Effector memory CD8-positive, alpha-beta T cell (primary cell): ENCODE measurements at places on chromosomes 1 and 21.
A peak's percentile ranks its signal among the peaks of the same experiment; 100 is the strongest.

DNA sequence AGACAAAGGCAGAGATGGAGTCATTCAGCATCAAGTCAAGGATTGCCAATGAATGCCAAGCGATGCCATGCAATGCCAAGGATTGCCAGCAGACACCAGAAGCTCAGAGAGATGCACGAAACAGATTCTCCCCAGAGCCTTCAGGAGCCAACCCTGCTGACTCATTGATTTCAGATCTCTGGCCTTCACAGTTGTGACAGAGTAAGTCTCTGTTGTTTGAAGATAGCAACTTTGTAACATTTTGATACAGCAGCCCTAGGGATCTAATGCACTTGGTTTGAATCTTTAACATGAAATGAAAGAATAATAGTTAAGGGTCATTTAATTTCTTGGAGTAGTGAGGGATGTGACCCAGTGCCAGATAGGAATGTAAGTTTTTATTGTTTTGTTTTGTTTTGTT, 287.4 kb upstream of the RUNX1 start:
- no peaks in the 10 kb centered on the region for H3K36me3 ChIP-seq
- no peaks in the 10 kb centered on the region for H3K4me1 ChIP-seq
- no peak for DNase-seq
- H3K4me3 ChIP-seq, result no peak overlapping the region

- no peaks in the 10 kb centered on the region for H3K36me3 ChIP-seq
- H3K4me3 ChIP-seq, result no peak overlapping the region
- no peaks in the 10 kb centered on the region for H3K4me1 ChIP-seq
- H3K27me3 ChIP-seq, result peaks cover 26% of the 10 kb centered on the region
- no peak for DNase-seq
Measured at GRCh38 chr1:41419584-41420295, 58.5 kb downstream of the FOXO6 start.

GRCh38 chr1:2468041-2468472, 8.0 kb upstream of the PLCH2 start:
- H3K4me3 ChIP-seq, result peak overlapping the region; percentile 3
- peaks cover 2% of the 10 kb centered on the region for H3K36me3 ChIP-seq
- peaks cover 10% of the 10 kb centered on the region for H3K27me3 ChIP-seq
- DNase-seq, result peak; percentile 46
- H3K27ac ChIP-seq, result no peak overlapping the region

GRCh38 chr1:154272999-154273563, 652 bp downstream of the HAX1 start:
- peak overlapping the region; percentile 98 for H3K27ac ChIP-seq
- DNase-seq, result no peak
- peaks cover 25% of the 10 kb centered on the region for H3K4me1 ChIP-seq

- peaks cover 4% of the 10 kb centered on the region for H3K36me3 ChIP-seq
- H3K27me3 ChIP-seq, result no peaks in the 10 kb centered on the region
- H3K4me3 ChIP-seq, result no peak overlapping the region
- DNase-seq, result no peak
- no peak overlapping the region for H3K27ac ChIP-seq
- H3K4me1 ChIP-seq, result no peaks in the 10 kb centered on the region
Measured at GRCh38 chr21:38227401-38227800, 29.4 kb upstream of the KCNJ15 start.

- H3K4me3 ChIP-seq, result no peak overlapping the region
- DNase-seq, result no peak
- peak overlapping the region; percentile 4 for H3K27ac ChIP-seq
- no peaks in the 10 kb centered on the region for H3K4me1 ChIP-seq
- peaks cover 5% of the 10 kb centered on the region for H3K27me3 ChIP-seq
Measured at GRCh38 chr1:244276646-244277045, 175.1 kb downstream of the ADSS2 start.

- peak overlapping the region; percentile 16 for H3K4me3 ChIP-seq
- no peaks in the 10 kb centered on the region for H3K27me3 ChIP-seq
- DNase-seq, result no peak
- peaks cover 13% of the 10 kb centered on the region for H3K36me3 ChIP-seq
- peaks cover 45% of the 10 kb centered on the region for H3K4me1 ChIP-seq
- H3K27ac ChIP-seq, result peak overlapping the region; percentile 12
Measured at GRCh38 chr21:34091607-34092006, 18.2 kb downstream of the MRPS6 start.

DNA sequence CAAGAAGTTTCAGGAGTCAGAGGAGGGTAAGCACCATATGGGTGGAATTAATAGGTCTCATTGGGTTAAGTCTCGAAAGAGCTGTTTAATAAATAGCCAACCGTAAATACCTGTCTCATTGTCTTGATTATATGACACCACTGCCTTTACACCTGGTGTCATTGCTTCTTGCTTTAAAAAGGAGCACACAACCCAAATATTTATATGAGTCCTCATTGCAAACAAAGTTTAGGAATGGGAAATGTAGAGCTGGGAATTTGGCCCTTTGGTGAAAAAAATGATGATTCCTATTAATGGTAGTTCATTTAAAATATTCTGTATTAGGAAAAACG, 2.1 kb downstream of the BACH1 start:
- H3K4me1 ChIP-seq, result peaks cover 42% of the 10 kb centered on the region
- H3K36me3 ChIP-seq, result peaks cover 15% of the 10 kb centered on the region
- peak overlapping the region; percentile 82 for H3K27ac ChIP-seq
- peak overlapping the region; percentile 87 for H3K4me3 ChIP-seq

DNA sequence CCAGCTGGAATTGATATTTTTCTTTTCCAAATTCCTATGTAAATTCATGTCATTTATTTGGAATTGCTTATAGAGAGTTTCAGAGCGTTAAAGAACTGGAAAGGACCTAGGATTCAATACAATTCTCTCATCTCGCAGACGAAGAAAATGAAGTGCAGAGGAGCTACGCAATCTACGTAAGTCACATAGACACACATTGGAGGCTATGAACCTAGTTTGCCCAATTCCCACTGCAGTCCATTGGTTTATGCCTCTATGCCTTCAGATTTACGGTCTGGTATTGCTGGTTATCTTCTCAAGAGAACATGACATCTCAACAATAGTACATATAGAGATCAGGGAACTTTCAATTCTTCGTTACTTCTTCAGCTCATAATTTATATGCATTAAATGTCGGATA, 971 bp upstream of the RNF2 start:
- H3K4me1 ChIP-seq, result peaks cover 31% of the 10 kb centered on the region
- H3K4me3 ChIP-seq, result peak overlapping the region; percentile 94
- no peak for DNase-seq
- H3K27ac ChIP-seq, result peak overlapping the region; percentile 94

GRCh38 chr1:212594640-212595039, 13.9 kb upstream of the ATF3 start:
- peaks cover 25% of the 10 kb centered on the region for H3K27me3 ChIP-seq
- H3K36me3 ChIP-seq, result no peaks in the 10 kb centered on the region
- peaks cover 7% of the 10 kb centered on the region for H3K4me1 ChIP-seq
- no peak for DNase-seq
- no peak overlapping the region for H3K4me3 ChIP-seq
- H3K27ac ChIP-seq, result no peak overlapping the region

GRCh38 chr1:230509281-230509977, 83.3 kb upstream of the PGBD5 start:
- peaks cover 43% of the 10 kb centered on the region for H3K27me3 ChIP-seq
- peaks cover 4% of the 10 kb centered on the region for H3K4me1 ChIP-seq
- no peak overlapping the region for H3K4me3 ChIP-seq
- no peak for DNase-seq
- no peak overlapping the region for H3K27ac ChIP-seq
- H3K36me3 ChIP-seq, result no peaks in the 10 kb centered on the region

DNA sequence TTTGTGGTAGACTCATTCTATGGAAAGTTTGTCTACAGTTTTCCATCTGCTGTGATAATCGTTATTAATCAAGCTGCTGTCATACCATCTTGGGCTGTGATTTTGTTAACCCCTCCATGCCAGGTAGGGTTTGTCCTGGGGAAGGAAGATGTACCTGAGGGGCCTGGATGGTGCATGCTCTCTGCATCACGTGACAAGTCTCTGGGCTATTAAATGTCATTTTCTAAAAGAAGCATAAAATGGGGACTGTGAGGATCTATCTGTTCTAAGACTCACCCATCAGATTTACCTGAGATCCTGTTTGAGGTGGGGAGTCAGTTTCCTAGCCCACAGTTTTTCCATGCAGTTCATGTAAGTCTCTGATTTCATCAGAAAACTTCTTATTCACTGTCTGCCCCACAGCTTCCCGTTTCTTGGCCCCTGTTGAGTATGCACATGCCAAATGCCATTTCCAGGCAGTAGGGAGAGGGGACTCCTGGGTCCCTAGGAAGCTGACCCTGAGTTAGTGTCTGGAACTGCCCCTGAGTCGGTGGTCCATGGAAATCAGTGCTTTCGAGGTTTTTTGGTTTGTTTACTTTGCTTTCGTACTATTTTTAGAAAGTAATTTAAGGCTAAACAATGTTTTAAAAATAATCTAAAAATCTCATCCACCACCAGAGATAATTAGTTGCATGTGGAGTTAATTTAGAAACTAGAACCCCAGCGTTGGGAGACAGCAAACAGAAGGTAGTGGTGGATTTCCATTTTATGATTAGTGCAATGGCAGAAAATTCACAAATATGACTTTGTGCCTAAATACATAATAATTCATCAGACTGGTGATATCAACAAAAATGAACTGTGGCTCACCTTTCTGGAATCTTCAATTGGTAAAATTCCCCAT, 46.7 kb downstream of the ZBTB18 start:
- H3K27ac ChIP-seq, result no peak overlapping the region
- H3K4me3 ChIP-seq, result no peak overlapping the region
- DNase-seq, result no peak
- H3K4me1 ChIP-seq, result peaks cover 6% of the 10 kb centered on the region
- peaks cover 62% of the 10 kb centered on the region for H3K27me3 ChIP-seq

GRCh38 chr1:43602990-43603389, 47.0 kb upstream of the KDM4A start:
- H3K27ac ChIP-seq, result no peak overlapping the region
- no peaks in the 10 kb centered on the region for H3K36me3 ChIP-seq
- H3K4me1 ChIP-seq, result no peaks in the 10 kb centered on the region
- H3K4me3 ChIP-seq, result no peak overlapping the region

- no peaks in the 10 kb centered on the region for H3K27me3 ChIP-seq
- no peaks in the 10 kb centered on the region for H3K4me1 ChIP-seq
- H3K36me3 ChIP-seq, result peaks cover 5% of the 10 kb centered on the region
- no peak for DNase-seq
- H3K4me3 ChIP-seq, result no peak overlapping the region
Measured at GRCh38 chr1:233040494-233040893, 90.1 kb downstream of the NTPCR start.

- no peak overlapping the region for H3K27ac ChIP-seq
- H3K36me3 ChIP-seq, result no peaks in the 10 kb centered on the region
- H3K4me1 ChIP-seq, result peaks cover 2% of the 10 kb centered on the region
- peaks cover 48% of the 10 kb centered on the region for H3K27me3 ChIP-seq
- DNase-seq, result no peak
- no peak overlapping the region for H3K4me3 ChIP-seq
Measured at GRCh38 chr1:24065304-24065703, 46.6 kb downstream of the MYOM3 start.

- no peak overlapping the region for H3K27ac ChIP-seq
- no peak overlapping the region for H3K4me3 ChIP-seq
- no peak for DNase-seq
- H3K4me1 ChIP-seq, result peaks cover 2% of the 10 kb centered on the region
- H3K27me3 ChIP-seq, result no peaks in the 10 kb centered on the region
- no peaks in the 10 kb centered on the region for H3K36me3 ChIP-seq
Measured at GRCh38 chr1:110248746-110249145, 38.6 kb downstream of the KCNC4 start.

DNA sequence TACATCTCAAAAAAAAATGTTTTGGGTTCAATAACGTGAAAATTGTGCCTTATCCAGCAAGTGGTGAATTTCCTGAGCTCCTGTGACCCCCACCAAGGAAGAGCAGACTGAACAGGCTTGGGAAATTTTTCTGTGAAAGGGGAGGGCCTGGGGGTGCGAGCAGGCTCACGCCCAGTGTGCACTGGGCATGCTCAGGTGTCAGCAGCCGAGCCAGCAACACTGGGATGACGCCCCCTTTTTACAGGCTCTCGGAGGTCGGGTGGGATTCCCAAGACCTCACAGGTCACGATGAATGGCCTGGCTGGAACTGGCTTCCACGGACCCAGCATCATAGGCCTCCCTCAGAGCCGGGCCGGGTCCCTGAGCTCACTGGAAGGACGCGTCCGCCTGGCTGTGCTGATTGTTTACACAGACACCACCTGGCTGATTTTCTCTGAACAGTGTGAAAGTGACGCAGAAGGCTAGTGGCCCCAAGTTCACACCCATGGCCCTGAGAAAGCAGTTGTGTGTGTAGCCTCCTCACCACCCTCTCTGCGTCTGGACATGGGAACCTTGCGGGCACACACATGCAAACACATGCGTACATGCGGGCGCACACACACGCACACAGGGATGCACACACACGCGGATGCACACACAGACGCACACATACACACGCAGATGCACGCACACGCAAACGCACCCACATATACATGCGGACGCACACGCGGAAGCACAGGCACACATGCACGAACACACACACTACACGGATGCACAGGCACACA, 9.2 kb downstream of the CSTB start:
- peaks cover 5% of the 10 kb centered on the region for H3K36me3 ChIP-seq
- no peak overlapping the region for H3K4me3 ChIP-seq
- no peak overlapping the region for H3K27ac ChIP-seq
- DNase-seq, result no peak
- H3K4me1 ChIP-seq, result no peaks in the 10 kb centered on the region

DNA sequence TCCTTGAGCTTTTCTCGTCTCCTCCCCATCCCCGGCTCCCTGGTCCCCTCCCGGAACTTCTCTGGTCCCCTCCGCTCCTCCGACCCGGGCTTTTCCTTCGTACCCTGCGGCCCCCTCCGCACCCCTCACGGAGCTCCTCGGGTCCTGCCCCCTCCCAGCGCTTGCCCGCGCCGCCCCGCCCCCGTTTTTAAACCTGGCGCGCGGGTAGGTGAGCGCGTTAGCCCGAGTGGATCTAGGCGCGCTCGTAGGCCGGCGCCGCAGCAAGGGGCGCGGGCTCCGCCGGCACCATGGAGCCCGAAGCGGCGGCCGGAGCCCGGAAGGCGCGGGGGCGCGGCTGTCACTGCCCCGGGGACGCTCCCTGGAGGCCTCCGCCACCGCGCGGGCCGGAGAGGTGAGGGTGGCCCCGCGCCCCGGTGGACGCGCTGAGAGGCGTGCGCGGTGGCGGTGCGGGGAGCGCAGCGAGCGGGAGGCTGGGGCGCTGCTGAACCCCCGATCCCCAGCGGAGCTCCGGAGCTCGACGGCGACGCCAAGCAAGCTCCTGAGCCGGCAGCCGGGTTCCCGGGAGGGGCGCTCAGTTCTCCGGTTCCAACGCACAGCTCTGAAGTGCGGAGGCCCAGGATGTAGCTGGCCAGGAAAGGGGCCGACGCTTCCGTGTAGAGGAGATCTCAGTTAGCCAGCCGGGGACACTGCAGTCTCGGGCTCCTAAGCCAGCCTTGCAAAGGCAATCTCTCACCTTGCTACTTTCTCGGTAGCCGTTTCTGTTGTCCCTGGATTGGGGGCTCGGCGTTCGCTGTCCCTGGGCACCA, at the start of gene RIPPLY3:
TSS of gene RIPPLY3 (plus strand) at position 217 of the 806 bp plus-strand sequence. CDS start at position 288, 71 bp downstream.
- no peak within 1 kb of the TSS for H3K27ac ChIP-seq
- peaks cover 5% of the 10 kb centered on the region for H3K4me1 ChIP-seq
- peak within 1 kb of the TSS; percentile 71 for H3K4me3 ChIP-seq
- no peak for DNase-seq
- H3K27me3 ChIP-seq, result peaks cover 16% of the 10 kb centered on the region

DNA sequence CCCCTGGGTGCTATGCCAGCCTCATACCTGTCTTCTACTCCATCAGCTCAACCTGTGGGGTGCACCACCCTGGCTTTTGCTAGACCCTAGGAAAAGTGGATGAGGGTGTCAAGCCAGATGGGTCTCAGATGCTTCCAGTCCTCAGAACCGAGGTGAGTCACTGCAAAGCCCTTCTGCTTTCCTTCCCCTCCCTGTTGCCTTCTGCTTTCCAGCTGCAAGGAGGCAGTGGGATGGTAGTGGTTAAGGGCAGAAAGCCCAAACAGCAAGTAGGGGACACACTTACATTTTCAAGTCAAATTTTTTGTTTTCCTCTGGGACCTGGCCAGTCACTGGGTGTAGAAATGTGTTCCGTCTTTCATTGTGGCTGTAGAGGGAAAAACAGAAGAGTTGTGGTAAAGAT, 60.7 kb upstream of the GOLT1A start:
- no peaks in the 10 kb centered on the region for H3K4me1 ChIP-seq
- H3K27ac ChIP-seq, result no peak overlapping the region
- H3K36me3 ChIP-seq, result no peaks in the 10 kb centered on the region
- no peak overlapping the region for H3K4me3 ChIP-seq
